ENCODE measurements at places on chromosomes 1 and 21. TPM values are rescaled to one million over a fixed set of nuclear protein-coding genes. Genes with fewer than 3 reads are reported as not detected.

The LCE1E gene
- not detected for total RNA-seq

The MRAP gene
- total RNA-seq: not detected

The FCRLB gene
- total RNA-seq: 0.22 TPM

The OLFML2B gene
- 1.6 TPM for total RNA-seq

The CCT3 gene
- 250 TPM for total RNA-seq

The SLC5A9 gene
- 48.1 TPM for total RNA-seq

The LCE1F gene
- total RNA-seq: not detected

Measured in endodermal cell (in vitro differentiated cells).